B cell (primary cell): ENCODE measurements at places on chromosomes 5 and 9. TPM values are rescaled to one million over a fixed set of nuclear protein-coding genes. Genes with fewer than 3 reads are reported as not detected.

- DNase-seq: no peak
Observed at GRCh38 chr5:76413746-76414145, 10.7 kb downstream of the IQGAP2 start.

DNA sequence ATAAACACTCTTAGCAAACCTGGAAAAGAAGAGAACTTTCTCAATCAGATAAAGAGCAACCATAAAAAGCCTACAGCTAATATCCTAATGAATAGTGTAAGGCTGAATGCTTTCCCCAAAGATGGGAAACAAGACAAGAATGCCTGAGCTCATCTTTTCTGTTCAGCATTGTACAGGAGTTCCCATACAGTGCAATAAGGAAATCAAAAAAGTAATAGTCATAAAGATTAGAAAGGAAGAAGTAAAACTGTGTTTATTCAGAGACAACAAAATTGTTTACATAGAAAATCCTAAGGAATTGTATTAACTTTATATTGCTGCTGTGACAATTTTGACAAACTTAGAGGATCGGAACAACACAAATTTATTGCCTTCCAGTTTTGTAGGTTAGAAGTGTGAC is 330.7 kb upstream of the SLC24A2 start:
- no peak for DNase-seq

GRCh38 chr5:85670417-85670816 is 947.3 kb upstream of the COX7C start:
- no peak for DNase-seq

DNA sequence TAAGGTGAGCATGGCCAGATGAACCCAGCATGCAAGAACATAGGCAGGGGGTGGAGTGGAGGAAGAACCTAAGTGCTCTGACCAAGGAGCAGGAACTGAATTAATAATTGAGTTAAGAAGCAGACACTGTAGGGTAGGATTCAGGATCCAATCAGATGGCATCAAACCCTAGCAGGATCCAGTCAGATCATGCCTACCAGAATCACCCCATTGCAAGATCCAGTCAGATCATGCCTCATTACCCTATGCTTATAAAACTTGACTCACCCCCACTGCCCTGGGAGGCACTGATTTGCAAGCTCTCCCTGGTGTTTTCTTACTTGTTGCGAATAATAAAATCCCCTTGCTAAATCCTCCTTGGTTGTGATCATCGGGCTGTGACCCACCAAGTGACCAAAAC is 19.7 kb downstream of the TUSC1 start:
- DNase-seq: no peak

DNA sequence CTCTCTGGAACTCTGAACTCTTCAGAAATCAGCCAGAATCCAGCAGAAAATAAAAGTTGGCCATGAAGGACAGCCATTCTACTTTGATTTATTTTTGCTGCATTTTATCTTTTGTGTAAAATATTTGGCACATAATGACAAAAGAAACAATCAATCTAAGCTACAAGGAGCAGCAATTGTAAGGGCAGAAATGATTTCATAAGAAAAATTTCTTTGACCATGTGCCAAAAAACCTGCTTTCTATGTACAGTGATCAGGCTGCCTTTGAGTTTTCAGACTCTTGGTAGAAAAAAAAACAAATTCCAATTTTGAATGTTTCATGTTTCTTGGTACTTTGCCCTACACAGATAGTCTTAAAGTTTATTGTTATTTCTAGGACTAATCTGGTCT is 69.8 kb upstream of the SLC1A3 start:
- no peak for DNase-seq

DNA sequence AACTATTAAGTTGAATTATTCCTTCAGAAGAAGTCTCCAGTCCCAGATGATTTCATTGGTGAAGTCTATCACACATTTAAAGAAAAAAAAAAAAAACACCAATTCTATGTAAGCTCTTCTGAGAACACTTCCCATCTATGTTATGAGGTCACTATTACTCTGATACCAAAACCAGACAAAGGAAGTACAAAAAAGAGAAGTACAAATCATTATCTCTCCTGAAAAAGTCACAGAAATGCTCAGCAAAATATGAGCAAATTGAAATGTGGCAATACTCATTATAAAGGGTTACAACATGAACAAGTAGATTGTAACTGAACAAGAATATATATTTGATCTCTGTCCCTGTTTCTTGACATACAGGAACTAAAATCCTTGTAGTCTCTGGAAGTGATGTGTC is 280.4 kb downstream of the TLE1 start:
- DNase-seq: no peak

GRCh38 chr5:14854799-14855198 is 16.8 kb downstream of the ANKH start:
- DNase-seq: no peak

- no peak for DNase-seq
Observed at GRCh38 chr9:116394894-116395698, 241.5 kb downstream of the PAPPA start.

- DNase-seq: no peak
Observed at GRCh38 chr9:3756071-3756470, 230.3 kb upstream of the RFX3 start.

GRCh38 chr5:160357861-160358411 is 12.5 kb downstream of the C1QTNF2 start:
- DNase-seq: no peak

DNA sequence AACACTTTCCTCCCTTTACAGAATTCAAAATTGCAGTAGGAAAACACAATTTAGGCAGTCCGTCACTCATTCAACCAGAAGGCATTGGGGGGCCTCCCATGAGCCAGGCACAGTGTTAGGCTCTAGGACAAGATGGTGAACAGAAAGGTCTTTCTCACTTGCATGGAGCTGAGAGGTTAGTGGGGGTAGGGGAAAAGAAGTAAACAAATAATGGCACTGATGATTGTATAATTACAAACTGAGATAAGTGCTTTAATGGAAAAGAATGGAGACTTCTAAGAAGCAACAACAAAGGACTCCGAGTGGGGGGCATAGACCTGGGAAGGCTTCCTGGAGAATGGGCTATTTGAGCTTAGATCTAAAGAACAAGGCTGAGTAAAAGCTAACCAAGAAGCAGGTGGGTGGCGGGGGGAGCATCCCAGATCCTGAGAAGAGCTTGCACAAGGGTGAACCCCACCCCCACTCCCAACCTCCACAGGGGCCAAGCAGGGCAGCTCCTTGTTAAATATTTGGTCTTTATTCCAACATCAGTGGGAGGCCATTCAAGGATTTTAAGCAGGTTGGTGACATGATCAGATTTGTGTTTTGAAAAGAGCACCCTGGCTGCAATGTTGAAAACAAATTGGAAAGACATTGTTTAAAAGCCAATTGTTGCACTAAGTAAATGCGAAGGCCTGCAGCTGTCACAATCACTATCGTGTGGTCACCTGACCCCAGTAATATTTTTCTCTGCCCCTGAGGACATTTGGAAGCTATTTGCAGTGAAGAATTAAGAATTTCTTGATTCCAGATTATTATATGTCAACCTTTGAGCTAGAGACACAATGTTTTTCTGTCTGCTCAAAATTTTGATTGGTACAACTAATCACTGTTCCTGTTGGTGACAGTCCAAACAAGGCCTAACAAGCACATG is 73.9 kb upstream of the EFNA5 start:
- DNase-seq: no peak

The NDOR1 gene
- 37.3 and 40.9 TPM in 2 replicates for total RNA-seq

The PCDHA13 gene
- not detected in 2 replicates for total RNA-seq

The WNK2 gene
- not detected in 2 replicates for total RNA-seq

The GABRG2 gene
- not detected in 2 replicates for total RNA-seq

The NUTM2F gene
- not detected in 2 replicates for total RNA-seq

The SLC22A4 gene
- 0.27 TPM in 1 of 2 replicates, not detected in the other for total RNA-seq

The IGIP gene
- 9.9 and 10.0 TPM in 2 replicates for total RNA-seq
